GM23338 (cell line): ENCODE measurements at places on chromosomes 3 and 15. TPM values are rescaled to one million over a fixed set of nuclear protein-coding genes. Genes with fewer than 3 reads are reported as not detected.

DNA sequence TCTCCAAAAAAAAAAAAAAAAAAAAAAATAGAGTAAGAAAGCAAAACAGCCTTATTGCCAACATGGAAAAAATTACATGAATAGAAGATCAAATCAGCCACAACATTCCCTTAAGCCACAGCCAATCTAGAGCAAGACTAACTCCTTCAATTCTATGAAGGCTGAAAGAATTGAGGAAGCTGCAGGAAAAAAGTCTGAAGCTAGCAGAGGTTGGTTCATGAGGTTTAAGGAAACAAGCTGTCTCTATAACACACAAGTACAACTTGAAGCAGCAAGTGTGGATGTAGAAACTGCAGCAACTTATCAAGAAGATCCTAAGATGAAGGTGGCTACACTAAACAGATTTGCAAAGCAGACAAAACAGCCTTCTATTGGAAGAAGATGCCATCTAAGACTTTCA lies 9.3 kb downstream of the PARL start:
- no peak overlapping the region for H3K4me3 ChIP-seq
- H3K4me1 ChIP-seq: peaks cover 11% of the 10 kb centered on the region; the same call in 1 of the 2 replicates
- DNase-seq: no peak
- no peaks in the 10 kb centered on the region; the same call in 1 of the 2 replicates for H3K36me3 ChIP-seq

DNA sequence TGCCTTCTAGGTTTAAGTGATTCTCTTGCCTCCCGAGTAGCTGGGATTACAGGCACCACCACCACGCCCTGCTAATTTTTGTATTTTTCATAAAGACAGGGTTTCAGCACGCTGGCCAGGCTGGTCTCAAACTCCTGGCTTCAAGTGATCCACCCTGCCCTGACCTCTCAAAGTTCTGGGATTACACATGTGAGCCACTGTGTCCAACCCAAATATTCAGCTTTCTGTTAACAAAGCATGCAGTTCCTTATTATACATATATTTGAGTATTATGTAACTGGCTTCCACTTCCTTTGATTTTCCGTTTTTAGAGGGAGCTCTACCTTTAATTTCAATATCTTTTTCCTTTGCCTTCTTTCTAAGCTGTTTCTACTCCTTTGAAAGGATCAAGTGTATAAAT lies 26.1 kb downstream of the TSC22D2 start:
- H3K27ac ChIP-seq: no peak overlapping the region
- H3K4me3 ChIP-seq: no peak overlapping the region
- DNase-seq: no peak
- H3K36me3 ChIP-seq: no peaks in the 10 kb centered on the region
- no peaks in the 10 kb centered on the region for H3K27me3 ChIP-seq

GRCh38 chr15:77107068-77107467 lies 36.2 kb upstream of the TSPAN3 start:
- H3K27ac ChIP-seq: no peak overlapping the region
- 0 out of 2 replicates have a peak, but pooled peaks cover 6% of the 10 kb centered on the region for H3K4me1 ChIP-seq
- no peak for DNase-seq
- H3K4me3 ChIP-seq: no peak overlapping the region
- no peaks in the 10 kb centered on the region; the same call in 1 of the 2 replicates for H3K36me3 ChIP-seq

- peaks cover 51% of the 10 kb centered on the region for H3K4me1 ChIP-seq
- peaks cover 41% of the 10 kb centered on the region for H3K27me3 ChIP-seq
- peak overlapping the region; percentile 79 for H3K4me3 ChIP-seq
Measured at GRCh38 chr3:37453393-37454389, 279.3 kb upstream of the LRRFIP2 start.

- no peak for DNase-seq
- no peak overlapping the region for H3K4me3 ChIP-seq
- no peak overlapping the region for H3K27ac ChIP-seq
- no peaks in the 10 kb centered on the region for H3K27me3 ChIP-seq
Measured at GRCh38 chr3:149472030-149472797, 2.3 kb upstream of the TM4SF4 start.

- no peaks in the 10 kb centered on the region for H3K4me1 ChIP-seq
- DNase-seq: no peak
- H3K4me3 ChIP-seq: no peak overlapping the region
- H3K27me3 ChIP-seq: no peaks in the 10 kb centered on the region
- no peak overlapping the region for H3K27ac ChIP-seq
Measured at GRCh38 chr3:61463191-61463590, 98.2 kb upstream of the PTPRG start.

- peak overlapping the region; percentile 81; the same call in 1 of the 2 replicates for H3K27ac ChIP-seq
- peak; percentile 33 for DNase-seq
- H3K4me3 ChIP-seq: peak overlapping the region; percentile 68
- H3K27me3 ChIP-seq: no peaks in the 10 kb centered on the region
- peaks cover 18% of the 10 kb centered on the region for H3K36me3 ChIP-seq
Measured at GRCh38 chr15:64163659-64164362, 989 bp upstream of the PPIB start.

The RBP2 gene
- total RNA-seq: not detected in 2 replicates

- H3K27me3 ChIP-seq: no peaks in the 10 kb centered on the region
- no peaks in the 10 kb centered on the region for H3K4me1 ChIP-seq
- H3K36me3 ChIP-seq: no peaks in the 10 kb centered on the region
Measured at GRCh38 chr3:158918008-158918407, 116.2 kb downstream of the MFSD1 start.

GRCh38 chr3:126508564-126508964 lies 9.0 kb downstream of the UROC1 start:
- no peak overlapping the region for H3K27ac ChIP-seq
- no peak for DNase-seq
- no peaks in the 10 kb centered on the region for H3K4me1 ChIP-seq
- no peaks in the 10 kb centered on the region for H3K36me3 ChIP-seq

DNA sequence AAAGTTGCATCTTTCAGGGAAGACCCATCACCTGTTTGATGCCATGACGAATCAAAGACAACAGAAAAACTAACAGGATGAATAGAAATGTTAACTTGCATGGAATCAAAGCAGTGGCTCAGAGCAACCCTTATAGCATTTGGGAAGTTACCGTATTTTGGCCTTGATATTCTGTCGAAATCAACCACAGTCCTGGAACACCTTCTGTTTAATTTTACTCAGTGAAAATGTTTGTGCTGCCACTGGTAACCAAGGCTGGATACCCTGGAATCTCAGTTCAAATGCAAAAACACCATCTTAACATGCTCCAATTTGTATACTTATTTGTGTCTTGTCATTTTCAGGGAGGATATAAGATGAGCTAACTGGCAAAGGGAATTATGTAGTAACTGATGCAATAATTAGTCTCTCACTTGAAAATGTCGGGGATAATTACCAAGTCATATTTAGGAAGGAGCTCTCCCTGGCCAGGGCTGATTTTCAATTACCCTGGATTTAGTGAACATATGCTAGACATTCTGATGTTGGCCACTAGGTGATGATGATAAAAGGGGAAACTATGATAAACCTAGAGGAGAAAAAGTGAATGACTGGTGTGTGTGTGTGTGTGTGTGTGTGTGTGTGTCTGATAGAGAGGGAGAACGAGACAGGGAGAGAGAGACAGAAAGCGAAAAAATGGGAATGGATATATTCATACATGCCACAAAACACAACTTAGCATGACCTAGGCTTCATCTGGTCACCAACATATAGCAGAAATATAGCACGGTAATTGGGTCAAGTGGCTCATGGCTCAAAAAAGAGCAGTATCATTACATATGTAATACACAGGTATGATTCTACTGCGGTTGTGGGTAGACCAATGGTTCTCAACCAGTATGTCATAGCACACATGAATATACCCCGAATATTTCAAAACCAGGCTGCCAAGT lies 19.0 kb upstream of the PRICKLE2 start:
- no peaks in the 10 kb centered on the region for H3K36me3 ChIP-seq
- DNase-seq: peak; percentile 75
- no peak overlapping the region for H3K27ac ChIP-seq
- 0 out of 2 replicates have a peak, but pooled peaks cover 5% of the 10 kb centered on the region for H3K4me1 ChIP-seq
- no peak overlapping the region for H3K4me3 ChIP-seq

- H3K36me3 ChIP-seq: no peaks in the 10 kb centered on the region
- H3K4me3 ChIP-seq: 0 out of 2 replicates have a peak overlapping the region, but pooled peaks have one; percentile 36
- peak; percentile 75 for DNase-seq
- no peak overlapping the region for H3K27ac ChIP-seq
Measured at GRCh38 chr3:13657660-13658435, 108.9 kb downstream of the FBLN2 start.

GRCh38 chr3:9280451-9281219 lies 31.2 kb upstream of the SRGAP3 start:
- no peak overlapping the region for H3K27ac ChIP-seq
- DNase-seq: peak; percentile 54
- H3K36me3 ChIP-seq: no peaks in the 10 kb centered on the region
- peaks cover 9% of the 10 kb centered on the region; the same call in 1 of the 2 replicates for H3K4me1 ChIP-seq
- no peaks in the 10 kb centered on the region for H3K27me3 ChIP-seq
- H3K4me3 ChIP-seq: no peak overlapping the region

GRCh38 chr3:62445275-62445674 lies 71.9 kb upstream of the FEZF2 start:
- H3K4me3 ChIP-seq: no peak overlapping the region
- H3K4me1 ChIP-seq: peaks cover 32% of the 10 kb centered on the region
- H3K27me3 ChIP-seq: no peaks in the 10 kb centered on the region
- no peaks in the 10 kb centered on the region for H3K36me3 ChIP-seq
- no peak overlapping the region for H3K27ac ChIP-seq

The CKMT1B gene
- total RNA-seq: 28.6 and 31.4 TPM in 2 replicates

DNA sequence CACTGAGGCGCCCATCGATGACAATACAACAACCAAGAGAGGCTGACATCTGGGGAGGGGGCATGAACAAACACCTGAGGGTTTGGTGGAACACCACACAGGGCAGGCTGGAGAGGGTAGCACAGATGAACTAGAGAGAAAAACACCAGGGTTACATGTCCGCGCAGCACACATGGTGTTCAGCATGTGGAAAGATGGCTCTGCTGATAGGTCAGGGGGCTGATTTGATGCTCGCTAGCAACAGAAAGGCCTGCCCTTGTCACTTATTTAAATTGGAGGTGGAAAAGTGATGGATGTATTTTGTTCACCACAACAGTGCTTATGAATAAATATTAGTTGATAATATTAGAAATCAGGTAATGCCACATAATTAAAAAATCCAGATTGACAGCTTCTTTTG lies 67.5 kb downstream of the FRMD4B start:
- H3K27me3 ChIP-seq: no peaks in the 10 kb centered on the region
- H3K4me1 ChIP-seq: peaks cover 4% of the 10 kb centered on the region; the same call in 1 of the 2 replicates
- H3K36me3 ChIP-seq: no peaks in the 10 kb centered on the region
- H3K27ac ChIP-seq: no peak overlapping the region
- no peak for DNase-seq

DNA sequence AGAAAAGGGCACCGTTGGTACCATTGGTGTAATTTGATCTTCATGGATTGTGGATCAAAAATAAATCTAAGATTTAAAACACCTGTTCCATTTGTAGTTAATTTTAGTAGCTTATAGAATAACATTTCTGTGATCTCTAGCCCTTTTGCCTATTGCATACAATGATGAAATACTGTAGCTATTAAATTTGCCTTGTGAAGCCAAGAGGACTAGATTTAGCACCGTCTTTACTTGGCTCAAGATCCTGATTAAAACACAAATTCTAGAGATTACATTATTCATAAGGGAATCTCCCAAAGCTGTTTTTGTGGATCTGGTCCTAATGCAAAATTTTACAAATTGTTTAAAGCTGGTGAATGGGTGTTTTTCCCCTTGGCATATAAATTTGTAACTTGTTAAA lies 8.2 kb downstream of the TBC1D23 start:
- H3K27ac ChIP-seq: no peak overlapping the region
- no peak for DNase-seq
- no peaks in the 10 kb centered on the region for H3K27me3 ChIP-seq
- peaks cover 17% of the 10 kb centered on the region for H3K4me1 ChIP-seq

DNA sequence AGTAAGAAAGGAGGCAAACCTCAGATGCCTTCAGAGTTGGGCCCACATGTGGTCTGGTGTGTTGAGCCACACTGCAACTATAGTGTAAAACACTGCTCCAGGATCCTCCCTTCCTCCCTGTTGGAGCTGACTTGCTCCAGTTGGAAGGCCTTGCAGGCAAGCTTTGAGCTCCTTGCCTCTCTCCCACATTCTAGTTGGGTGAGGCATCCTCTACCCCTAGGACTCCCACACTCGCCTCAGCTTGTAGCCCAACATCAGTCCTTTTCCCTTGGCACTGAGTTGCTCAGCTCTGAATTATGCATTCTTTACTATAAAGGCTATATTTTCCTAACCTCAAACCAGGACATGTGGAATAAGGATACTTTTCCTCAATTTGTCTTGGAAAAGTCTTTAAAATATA lies 143.9 kb downstream of the NECTIN3 start:
- no peaks in the 10 kb centered on the region for H3K27me3 ChIP-seq
- peaks cover 11% of the 10 kb centered on the region; the same call in 1 of the 2 replicates for H3K4me1 ChIP-seq
- DNase-seq: no peak
- no peaks in the 10 kb centered on the region for H3K36me3 ChIP-seq
- no peak overlapping the region for H3K27ac ChIP-seq

DNA sequence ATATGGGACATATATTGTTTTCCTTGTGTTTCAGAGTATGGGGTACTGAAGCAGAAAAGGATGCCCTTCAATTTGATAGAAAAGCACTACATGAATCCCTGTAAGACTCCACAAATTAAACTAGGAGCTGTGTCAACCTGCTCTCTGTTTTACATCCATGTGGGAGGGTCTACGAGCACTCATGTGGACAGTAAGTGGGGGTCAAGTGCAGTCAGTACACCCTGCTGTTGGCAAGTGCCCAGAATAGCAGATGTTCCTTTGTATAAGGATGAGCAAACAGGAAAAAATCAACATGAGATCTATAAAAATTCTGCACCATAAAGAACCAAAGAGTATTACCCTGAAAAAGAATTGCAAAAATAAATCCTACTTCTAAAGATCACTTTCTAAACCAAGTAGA lies 659.9 kb downstream of the SI start:
- no peaks in the 10 kb centered on the region for H3K27me3 ChIP-seq
- no peak overlapping the region for H3K4me3 ChIP-seq
- no peak overlapping the region for H3K27ac ChIP-seq
- H3K4me1 ChIP-seq: no peaks in the 10 kb centered on the region
- DNase-seq: no peak
- no peaks in the 10 kb centered on the region for H3K36me3 ChIP-seq

GRCh38 chr3:185677146-185677829 lies 91.2 kb downstream of the SENP2 start:
- H3K27me3 ChIP-seq: no peaks in the 10 kb centered on the region
- H3K4me3 ChIP-seq: no peak overlapping the region
- H3K36me3 ChIP-seq: peaks cover 27% of the 10 kb centered on the region
- DNase-seq: peak; percentile 91
- no peak overlapping the region for H3K27ac ChIP-seq

- DNase-seq: no peak
- peaks cover 20% of the 10 kb centered on the region for H3K4me1 ChIP-seq
- H3K27me3 ChIP-seq: no peaks in the 10 kb centered on the region
Measured at GRCh38 chr3:131714585-131715220, 211.9 kb upstream of the MRPL3 start.

The AADACL2 gene
- total RNA-seq: not detected in 2 replicates

DNA sequence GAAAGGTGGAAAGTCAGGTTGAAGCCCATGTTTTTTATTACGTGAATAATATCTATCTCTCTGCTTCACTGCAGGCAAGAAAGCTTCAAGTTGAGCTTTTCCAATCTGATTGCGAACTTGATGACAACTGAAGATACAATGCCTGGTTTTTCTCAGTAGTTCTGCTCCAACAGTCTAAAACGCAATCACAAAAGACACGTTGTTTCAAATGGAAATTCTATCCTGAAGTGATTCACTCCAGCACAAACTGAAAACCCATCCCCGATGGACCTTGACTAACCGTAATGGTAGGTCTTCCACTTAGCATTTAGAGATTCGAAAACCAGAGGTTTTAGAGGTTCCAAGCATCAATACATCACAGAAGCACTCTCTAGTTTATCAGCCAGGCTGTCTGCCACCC lies 10.6 kb downstream of the B4GALT4 start:
- H3K36me3 ChIP-seq: peaks cover 70% of the 10 kb centered on the region
- H3K4me1 ChIP-seq: no peaks in the 10 kb centered on the region
- no peak for DNase-seq
- no peak overlapping the region for H3K4me3 ChIP-seq
- H3K27ac ChIP-seq: no peak overlapping the region

- H3K4me1 ChIP-seq: no peaks in the 10 kb centered on the region
- no peak overlapping the region for H3K4me3 ChIP-seq
- no peak overlapping the region for H3K27ac ChIP-seq
Measured at GRCh38 chr15:54280726-54281125, 302.5 kb downstream of the UNC13C start.
